ENCODE measurements at places on chromosomes 2 and 18.

DNA sequence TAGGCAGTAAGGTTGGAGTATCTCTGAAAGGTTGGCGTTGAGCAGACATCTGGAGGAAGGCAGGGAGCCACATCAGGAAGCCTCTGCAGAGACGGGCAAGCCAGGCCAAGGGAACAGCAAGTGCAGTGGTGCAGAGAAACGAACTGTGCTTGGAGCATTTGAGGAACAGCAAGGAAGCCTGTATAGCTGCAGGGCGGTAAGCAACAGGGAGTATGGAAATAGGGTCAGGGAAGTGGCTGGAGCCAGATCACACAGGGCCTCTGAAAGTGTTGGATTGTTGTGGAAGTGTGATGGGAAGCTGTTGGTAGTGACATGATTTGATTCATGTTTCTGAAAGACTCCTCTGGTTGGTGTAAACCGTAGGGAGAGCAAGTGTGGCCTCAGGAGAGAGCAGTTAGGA, 13.4 kb upstream of the TMEM237 start:
- DNase-seq, result no peak

DNA sequence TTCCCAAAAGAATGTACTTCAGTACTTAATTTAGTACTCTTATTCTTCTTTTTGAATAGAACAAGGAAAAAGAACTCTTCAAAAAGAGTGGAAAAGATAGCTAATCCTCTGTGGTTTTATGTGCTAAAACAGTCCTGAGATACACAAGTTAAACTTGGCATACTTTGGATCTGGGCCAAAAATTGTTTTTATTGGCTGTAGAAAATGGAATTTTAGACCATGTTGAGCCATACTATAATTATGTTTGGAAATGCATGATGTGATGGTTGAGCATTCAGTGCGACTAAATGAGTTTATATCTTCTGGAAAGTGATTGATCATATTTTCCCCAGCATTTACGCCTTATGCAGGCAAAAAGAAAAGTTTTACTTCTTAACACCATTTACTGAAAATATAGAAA, 18.0 kb upstream of the PDE1A start:
- no peak for DNase-seq

GRCh38 chr18:80037869-80038630, 3.8 kb downstream of the RBFA start:
- no peak for DNase-seq

- DNase-seq, result no peak
These were observed 101.9 kb downstream of the THADA start for GRCh38 chr2:43493954-43494353.

- no peak for DNase-seq
These were observed 175.3 kb upstream of the LYPD1 start for GRCh38 chr2:132845339-132845738.

DNA sequence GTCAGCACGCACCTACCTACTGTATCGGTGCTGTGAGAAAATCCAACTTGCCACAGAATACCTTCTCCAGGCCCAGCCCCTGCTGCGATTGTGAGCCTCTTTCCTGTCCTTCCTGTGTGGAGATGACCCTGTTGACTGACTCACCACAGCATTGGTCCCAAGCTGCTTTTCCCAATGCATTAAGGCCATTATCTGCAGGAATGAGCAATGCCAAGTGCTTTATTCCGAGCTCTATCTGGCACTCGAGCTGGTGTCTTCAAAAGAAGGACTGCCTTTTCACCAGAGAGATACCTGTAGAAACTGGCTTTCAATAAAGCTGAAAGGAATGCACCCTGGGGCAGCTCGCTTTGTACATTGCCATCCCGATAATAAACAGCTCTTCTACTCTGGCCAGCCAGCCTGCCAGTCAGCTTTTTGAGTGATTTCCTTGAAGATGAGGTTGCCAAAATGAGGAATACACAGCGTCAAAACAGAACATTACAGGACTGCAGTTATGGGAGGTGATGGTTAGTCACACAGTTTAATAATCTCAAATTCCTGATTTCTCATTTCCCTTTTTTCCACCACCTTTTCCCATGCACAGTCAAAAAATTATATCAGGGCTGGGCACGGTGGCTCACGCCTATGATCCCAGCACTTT, 8.3 kb upstream of the RNF103 start:
- DNase-seq, result no peak

GRCh38 chr2:25340181-25340921, 1.4 kb downstream of the DNMT3A start:
- peak; percentile 29 for DNase-seq

DNA sequence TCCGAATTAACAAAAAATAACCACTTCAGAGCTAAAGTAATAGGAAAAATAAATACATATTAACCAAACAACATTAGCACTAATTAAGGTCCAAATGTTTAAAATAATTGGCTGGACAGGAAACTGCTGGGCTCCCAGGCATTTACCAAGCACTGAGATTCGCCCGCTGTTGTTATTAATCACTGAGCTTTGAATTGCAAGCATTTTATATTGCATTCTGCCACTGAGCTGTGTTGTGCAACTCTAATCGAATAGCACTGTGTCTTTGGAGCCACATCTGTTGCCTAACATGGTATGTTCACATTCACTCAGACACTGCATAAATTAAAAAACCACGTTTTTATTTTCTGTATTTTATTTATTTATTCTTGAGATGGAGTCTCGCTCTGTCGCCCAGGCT, 88.9 kb downstream of the SOWAHC start:
- no peak for DNase-seq

DNA sequence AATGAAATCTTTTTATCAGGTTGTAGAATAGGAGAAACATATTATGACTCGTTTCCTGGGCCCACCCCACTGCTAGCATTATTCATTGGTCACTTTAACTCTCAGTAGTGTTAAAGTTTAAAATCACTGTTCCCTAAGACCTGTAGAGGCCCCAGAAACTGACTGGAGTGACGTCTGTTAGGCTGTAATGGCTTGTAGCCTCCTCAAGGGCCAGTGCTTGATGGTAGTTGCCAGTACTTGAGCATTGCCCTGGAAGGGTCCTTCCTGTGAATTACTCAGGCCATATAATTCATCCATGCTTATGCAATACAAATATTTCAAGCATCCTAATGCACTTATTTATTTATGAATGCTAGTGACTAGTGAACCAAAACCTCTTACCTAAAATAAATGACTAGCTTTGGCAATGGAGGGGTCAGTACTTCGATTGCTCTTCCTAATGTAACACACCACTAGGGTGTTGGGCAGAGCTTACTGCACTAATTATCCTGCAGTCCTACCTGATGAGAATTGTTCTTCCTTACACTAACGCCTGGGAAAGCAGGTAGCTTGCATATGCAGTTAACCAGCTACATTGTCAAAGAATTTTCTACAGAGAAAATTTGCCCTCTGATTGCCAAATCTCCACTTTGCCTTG, 31.2 kb downstream of the ARHGAP25 start:
- DNase-seq, result no peak

DNA sequence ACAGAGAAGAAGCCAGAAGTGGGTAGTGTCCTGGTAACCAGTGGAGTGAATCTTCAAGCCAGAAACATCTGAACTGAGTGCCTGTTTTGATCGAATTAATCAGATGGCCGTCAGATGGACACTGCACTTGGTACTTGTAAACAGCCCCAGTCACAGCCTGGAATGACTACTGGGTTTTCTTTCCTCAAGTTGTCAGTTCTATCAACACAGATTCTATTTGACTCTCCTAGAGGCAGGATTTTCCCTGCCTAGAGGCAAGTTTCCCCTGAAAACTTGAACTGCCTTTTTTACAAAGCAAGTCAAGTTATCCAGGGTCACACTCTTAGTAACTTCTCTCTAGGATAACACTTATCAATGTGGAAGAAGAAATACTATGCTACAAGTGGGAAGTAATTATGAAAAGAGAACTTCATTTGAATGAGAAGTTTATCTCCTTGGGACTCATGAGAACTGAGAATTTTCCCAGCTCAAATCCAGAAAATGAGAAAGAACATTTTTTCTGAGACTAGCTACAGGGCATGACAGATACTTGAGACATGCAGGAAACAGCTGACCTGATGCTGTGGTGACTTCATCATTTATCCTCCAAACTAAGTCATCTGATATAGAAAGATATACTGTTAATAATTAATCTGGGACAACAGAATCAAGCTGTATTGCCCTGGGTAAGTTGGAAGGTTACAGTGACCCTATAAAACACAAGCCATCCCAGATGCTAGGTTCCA, 36.0 kb downstream of the SULT1C2 start:
- DNase-seq, result no peak

DNA sequence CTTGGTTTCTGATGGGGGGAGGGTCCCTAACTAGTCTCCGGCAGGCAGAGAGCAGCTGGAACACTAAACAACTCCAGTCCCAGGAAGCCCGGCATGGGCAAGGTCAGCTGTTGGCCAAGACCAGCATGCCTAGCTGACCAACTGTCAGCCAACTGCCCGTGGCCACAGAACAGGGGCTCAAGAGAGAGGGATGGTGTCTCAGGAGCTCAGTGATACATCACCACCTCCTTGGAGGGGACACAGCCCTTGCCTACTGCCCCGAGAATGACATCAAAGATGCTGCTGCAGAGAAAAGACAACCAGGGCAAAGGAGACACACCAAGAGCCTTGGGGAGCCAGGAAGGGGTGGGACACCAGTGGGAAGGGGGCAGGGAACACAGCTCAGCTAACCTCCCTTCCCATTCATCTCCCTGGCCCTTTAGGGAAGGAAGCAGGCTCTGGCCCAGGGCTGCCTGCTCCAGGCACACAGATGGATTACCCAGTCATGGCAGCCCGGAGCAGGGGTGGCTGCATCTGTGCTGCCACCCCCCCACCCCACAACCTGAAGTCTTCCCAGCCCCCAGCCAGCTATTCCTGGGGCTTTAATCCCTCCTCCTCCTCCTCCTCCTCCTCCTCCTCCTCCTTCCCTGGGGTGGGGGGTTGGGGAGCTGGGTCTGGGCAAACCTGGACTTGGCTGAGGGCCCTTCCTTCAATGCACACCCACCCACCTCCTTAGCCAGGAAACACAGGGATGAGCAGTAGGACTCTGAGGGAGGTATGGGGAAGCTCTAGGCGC, 1.9 kb downstream of the BIN1 start:
- no peak for DNase-seq

DNA sequence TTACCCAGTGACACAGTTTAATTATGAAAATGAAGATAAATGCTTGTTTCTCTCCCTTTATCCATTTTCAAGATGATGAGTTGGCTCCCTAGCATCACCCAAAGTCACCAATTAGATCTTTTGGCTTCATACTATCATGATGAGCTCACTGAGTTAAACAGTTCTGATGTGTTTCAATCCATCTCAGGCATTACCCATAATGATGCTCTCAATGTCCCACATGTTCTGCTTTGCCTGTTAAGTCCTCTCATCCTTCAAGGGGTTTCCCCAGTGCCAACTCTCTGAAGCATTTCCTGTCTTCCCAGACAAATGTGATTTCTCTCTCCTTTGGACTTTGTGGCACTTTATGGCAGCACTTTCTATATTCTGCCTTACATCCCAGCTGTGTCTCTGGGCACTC, 92.6 kb downstream of the EPB41L3 start:
- DNase-seq, result no peak

- no peak for DNase-seq
These were observed 153.9 kb upstream of the NDUFV2 start for GRCh38 chr18:8948471-8949149.

Data from stimulated activated naive CD8-positive, alpha-beta T cell treated with anti-CD3 and anti-CD28 coated beads, Interleukin-15, amount 100 ng/mL, for 72 hours (primary cell).